ENCODE measurements at places on chromosomes 5 and 9.

DNA sequence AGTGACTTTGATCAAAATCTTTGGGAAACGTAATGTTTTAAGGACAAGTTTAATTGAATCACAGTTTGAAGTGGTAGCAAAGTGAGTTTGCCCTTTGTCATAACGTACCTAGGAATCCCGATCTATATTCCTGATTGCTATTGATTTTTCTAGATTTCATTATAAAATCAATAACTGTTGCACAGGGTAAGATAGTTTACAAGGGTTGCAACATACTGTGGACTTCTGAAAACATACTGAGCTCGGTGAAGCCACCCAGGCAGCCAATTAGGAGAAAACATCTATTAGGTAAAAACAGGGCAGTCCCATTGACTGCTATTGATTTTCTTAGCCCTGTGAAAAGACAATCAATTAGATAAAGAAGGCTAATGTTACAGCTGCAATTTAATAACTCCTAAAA is 659.9 kb downstream of the ISL1 start:
- no peak for DNase-seq

DNA sequence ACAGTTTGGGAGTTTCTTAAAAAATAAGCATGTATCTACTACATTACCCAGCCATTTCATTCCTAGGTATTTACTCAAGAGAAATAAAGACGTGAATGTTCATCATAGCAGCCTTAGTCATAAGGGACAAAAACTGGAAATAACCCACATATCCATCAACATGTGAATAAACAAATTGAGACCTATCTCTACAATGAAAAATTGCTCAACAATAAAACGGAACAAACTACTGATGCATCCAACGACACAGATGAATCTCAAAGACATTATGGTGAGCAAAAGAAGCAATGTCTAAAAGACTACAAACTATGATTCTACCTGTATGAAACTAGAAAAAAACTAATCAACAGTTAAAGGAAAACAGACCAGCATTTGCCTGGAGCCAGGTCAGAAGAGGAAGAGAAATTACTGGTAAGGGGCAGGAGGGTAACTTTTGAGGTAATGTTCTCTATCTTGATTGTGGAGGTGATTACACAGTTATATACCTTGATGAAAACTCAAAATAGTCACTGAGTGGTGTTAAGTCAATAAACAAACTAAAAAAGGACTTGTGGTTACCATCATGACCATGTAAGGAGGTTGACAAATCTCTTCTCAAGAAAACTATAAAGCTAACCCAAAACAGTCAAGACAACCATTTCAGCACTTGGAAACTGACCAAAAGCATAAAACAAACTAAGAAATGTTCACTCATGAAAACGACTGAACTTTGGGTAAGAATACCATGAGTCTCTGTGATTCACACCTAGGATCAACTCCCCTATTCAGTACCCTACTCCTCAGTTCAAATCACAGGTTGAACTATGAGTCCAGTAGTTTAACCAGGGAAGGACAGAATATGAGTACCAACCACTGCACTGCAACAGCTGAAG is 10.4 kb downstream of the UIMC1 start:
- peak; percentile 45 for DNase-seq

DNA sequence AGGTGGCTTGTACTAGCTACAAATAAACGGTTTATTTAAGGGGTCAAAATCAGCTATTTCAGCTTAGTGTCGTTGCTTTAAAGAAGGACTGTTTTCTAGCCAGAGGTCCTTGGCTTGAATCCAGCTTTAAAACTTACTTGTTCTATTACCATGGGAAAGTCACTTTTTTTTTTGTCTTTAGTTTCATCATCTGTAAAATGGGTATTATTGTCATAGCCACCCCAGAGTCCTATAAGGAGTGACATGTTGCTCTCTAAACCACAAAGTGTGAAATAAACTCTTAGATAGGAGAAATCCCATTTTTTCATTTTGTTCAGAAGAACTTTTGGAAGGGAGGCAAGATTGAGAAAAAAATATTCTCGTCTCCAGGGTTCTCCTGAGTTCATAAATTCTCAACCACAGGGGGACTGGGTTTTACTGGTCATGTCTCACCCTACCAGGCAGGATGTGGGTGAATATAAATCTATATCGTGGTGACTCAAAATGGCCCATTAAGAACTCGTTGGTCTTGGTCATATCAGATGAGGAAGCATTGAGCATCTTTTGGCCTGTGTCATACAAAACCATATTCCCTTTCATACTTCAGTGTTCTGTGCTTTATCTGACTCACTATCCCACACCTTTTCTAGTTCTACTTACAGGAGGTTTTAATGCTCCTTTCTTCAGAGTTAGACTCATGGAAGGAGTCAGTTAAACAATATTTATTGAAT is 202.7 kb upstream of the NR3C1 start:
- DNase-seq = no peak

DNA sequence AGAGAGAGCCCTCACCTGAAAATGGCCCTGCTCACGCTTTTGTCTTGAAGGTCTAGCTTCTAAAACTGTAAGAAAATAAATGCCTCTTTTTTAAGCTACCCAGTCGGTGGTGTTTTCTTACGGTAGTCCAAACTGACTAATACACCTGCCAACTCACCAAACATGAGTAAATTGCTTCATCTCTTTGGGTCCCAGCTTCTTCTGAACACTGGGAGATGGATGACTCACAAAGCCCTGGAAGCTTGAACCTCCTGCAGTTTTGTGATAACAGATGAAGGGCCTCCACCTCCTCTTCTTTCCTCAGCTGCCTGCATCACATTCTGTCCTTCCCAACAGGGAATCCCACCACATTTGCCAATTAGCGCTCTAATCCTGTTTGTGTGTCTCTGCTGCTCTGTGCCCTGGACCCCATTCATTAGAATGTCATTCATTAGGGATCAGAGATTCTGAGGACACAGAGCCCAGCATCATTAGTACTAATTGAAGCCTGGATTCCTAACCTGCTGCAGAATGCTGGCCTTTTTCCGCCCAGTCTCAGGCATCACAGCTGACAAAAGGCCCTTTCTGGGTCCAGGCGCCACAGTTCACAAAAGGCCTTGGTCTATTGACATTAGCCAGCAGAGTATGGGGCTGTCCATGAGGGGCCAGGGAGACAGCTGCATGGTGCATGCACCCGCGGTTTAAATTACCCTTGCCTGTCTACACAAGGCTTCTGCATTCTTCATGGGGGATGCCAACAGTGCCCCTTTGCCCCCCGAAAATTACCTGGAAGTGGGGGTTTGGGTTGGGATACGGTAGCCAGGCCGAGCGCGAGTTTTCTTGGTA is 349.3 kb downstream of the SEMA5A start:
- DNase-seq = no peak

DNA sequence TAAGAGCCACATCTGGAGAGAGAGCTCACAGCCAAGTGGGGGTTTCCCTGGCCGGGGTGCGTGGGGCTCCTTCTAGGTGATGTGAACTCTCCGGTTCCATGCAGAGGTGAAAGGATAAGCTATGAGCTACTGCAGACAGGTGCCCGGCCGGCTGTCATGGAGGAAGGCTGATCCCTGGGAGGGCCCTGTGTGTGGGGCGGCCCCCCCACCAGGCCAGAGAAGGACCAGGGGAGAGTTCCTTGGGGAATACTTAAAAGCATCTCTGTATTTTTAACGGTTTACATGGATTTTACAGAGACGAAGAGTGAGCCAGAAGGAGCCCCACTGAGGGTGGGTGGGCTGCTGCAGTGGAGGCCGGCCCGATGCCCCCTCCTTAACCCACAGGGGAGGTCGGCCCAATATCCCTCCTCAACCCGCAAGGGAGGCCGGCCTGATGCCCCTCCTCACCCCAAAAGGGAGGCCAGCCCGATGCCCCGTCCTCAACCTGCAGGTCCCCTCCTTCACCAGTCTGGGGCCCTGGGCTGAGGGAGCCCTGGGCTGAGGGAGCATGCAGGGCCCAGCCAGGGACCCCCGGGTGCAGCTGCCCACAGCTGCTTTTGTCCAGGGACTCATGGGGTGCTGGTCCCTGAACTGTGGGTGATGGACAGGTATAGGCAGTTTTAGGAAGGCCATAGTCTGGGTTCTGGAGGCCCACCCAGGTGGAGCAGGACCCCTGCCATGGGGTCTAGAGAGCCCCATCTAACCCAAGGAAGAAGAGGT is 31.9 kb downstream of the MRPL36 start:
- no peak for DNase-seq

DNA sequence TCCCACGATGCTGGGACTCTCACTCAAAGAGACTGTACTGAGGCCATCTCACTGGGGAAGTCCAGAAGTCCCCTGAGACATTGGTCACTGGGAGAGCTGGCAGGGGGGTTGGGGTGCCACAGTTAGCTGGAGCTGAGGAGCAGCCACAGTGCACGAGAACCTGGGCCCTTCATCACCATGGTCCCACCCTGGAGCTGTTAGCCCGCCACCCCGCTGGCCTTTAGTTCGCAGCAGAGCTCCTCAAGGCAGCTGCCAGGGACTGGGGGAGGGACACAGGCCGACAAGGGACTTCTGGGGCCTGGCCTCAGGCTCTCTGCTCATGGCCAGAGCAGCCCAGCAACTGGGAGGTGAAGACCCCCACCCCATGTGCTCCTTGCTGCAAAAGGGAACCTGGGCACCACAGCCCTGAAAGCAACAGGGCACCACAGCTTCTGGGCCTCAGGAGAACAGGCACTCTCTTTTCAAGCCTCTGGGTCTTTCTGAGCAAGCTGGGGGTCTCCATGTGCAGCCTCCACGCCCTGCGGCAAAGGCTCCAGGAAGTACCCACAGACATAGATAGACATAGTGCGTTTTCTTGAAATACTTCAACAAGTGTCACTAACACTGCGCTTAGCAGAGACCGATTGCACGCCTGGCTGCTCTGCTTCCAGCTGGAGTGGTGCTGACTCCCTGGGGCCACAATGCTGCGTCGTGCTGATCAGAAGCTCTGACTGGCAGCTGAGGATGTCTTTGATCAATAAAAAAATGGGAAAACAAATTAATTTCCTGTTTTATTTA is 46.0 kb downstream of the VAV2 start:
- DNase-seq = no peak

- DNase-seq = no peak
Measured at GRCh38 chr5:169935762-169936161, 44.5 kb downstream of the INSYN2B start.

GRCh38 chr9:99127356-99128132 is 22.6 kb downstream of the TGFBR1 start:
- no peak for DNase-seq

DNA sequence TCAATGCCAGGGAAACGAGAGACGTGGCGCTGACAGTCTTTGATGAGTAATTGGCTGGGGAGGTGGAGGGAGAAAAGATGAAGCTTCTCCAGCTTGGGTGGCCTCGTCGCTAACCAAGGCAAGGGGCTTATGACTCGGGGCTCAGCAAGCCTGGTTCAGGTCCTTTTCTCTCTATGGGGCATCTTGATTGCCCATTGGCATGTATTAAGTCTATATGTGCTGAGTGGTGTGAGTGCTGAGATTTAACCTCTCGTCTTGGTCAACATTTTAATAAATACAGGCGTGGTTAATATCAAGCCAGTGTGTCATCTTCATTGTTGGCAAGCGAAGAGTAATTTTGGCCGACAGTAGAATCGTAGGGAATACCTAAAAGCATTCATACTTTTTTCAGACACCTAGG is 85.9 kb downstream of the RAI14 start:
- DNase-seq = no peak

- no peak for DNase-seq
Measured at GRCh38 chr9:20319641-20320337, 302.5 kb downstream of the MLLT3 start.

- DNase-seq = no peak
Measured at GRCh38 chr5:81516091-81516490, 122.2 kb upstream of the ACOT12 start.

GRCh38 chr9:126860757-126861466 is 473 bp downstream of the ZBTB34 start:
- DNase-seq = peak; percentile 50

- DNase-seq = no peak
Measured at GRCh38 chr9:127647451-127647850, 35.4 kb downstream of the STXBP1 start.

- DNase-seq = no peak
Measured at GRCh38 chr5:106292654-106293053, 1378.1 kb downstream of the EFNA5 start.

DNA sequence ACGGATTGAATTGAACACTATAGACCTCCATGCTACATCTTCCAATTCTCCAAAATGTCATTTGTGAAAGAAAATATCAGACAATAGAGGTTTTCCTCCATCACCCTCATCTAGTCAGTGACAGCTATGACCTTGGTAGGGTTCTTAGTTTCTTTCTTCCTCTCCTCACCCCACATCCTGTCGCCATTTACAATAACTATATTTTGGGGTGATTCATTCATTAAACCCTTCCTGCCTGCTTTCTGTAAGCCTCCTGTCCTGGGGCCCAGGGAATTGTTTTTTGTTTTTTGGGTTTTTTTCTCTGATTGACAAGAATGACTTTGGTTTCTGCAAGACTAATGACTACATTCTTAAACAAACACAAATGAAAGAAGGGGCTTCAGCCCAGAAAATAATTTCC is 82.6 kb downstream of the PRELID2 start:
- DNase-seq = no peak

- no peak for DNase-seq
Measured at GRCh38 chr9:90379771-90380170, 262.9 kb downstream of the DIRAS2 start.

DNA sequence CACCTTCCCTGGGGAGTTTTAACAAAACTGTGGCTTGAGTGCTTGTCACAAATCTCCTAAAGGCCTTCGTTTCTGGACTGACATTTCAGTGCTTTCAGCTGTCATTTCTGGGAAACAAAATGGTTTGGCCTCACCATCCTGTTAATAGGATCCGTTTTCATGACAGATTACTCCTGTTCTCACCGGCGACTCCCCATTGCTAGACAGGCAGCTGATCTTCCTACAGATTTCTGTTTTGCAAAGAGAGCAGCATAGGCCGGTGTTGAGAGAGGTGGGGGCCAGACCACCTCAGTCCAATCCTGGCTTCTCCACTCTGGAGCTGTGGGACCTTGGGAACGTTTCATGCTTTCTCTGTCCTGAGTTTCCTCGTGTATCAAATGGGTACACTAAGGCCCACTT is 75.5 kb upstream of the OTULINL start:
- no peak for DNase-seq

- DNase-seq = no peak
Measured at GRCh38 chr5:33994845-33995244, 10.4 kb upstream of the SLC45A2 start.

DNA sequence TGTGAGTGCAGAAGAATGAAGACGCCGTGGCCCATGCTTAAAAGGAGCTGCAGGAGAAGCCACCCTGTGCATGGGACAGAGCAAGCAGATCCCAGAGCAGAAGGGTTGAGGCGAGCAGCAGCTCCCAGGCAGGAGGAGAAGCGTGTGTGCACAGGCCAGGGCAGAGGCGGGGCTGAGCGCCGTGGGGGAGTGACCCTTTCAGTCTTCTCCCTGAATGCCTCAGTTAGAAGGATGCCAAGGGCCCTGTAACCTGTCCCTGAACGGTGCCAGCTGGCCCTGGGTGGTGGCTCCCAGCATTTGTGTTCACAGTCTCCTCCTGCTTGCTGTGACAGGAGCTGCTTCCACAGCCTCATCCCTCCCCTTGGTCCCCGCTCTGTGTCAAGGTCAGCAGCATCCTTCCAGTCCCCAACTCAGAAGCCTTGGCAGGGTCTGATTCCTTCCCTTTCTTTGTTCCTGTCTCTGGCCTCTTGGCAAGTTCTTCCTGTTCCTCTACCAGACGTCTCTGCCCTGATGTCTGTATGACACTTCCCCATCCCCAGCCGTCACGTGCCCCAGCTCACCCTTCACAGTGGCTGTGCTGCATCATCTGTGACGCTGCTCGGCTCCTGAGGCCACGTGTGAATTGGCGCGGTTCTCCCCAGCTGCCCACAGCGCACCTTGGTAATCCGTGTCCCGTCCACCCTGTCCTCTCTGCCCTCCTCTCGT is 5.2 kb downstream of the EXOC3 start:
- DNase-seq = no peak

- DNase-seq = no peak
Measured at GRCh38 chr9:3224931-3225330, 300.9 kb downstream of the RFX3 start.

Measured in RPMI8226 (cell line).